Glutamatergic neuron (in vitro differentiated cells): ENCODE measurements at places on chromosomes 6 and 20. TPM values are rescaled to one million over a fixed set of nuclear protein-coding genes. Genes with fewer than 3 reads are reported as not detected.
A peak's percentile ranks its signal among the peaks of the same experiment; 100 is the strongest.

IL20RA gene
- not detected for total RNA-seq

SRPK1 gene
- total RNA-seq = 89.8 TPM

ABCF1 gene
- 62.7 TPM for total RNA-seq

SFT2D1 gene
- total RNA-seq = 23.5 TPM

DACT2 gene
- total RNA-seq = 0.22 TPM

DNA sequence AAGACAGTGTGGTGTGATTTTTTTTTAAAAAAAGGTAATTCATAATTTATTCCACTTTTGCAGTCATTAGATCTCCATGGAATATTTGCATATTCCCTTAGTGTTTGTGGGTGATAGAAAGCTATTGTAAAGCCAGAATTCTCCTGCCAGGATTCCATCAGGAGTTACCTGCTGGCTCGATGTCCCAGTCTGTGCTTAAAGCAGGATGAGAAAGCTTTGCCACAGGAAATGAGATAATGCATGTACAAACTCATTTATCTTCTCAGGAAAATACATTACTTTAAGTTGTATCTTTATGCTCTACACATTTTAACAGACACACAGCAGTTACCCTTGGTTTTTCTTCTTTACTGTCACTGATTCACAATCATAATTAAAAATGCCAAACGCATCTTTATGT lies 553.0 kb downstream of the CD109 start:
- H3K4me1 ChIP-seq = no peaks in the 10 kb centered on the region
- no peak overlapping the region for H3K4me3 ChIP-seq
- no peaks in the 10 kb centered on the region for H3K27me3 ChIP-seq
- no peak overlapping the region for H3K27ac ChIP-seq
- DNase-seq = no peak
- H3K36me3 ChIP-seq = no peaks in the 10 kb centered on the region

DNA sequence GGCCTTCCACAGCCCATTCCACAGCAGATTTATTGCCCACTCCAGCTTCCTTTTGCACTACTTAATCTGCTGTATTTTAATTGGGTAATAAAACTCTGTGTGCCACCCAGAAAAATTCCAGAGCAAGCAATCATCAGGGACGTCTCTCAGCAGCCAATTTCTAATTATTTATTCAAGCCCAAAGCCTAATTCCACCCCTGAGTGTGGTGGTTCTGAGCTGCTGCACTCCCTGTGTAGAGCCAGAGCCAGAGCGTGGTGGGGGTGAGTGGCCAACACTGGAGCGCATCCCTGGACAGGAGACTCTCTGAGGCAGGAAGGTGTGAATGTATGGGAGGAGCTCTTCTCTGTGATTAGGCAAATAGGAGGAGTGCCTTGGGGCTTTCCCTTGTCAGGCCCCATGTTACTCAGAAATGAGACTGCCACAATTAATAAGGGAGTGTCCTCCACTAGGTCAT lies 66.1 kb downstream of the CD24 start:
- no peaks in the 10 kb centered on the region for H3K4me1 ChIP-seq
- peaks cover 8% of the 10 kb centered on the region for H3K27me3 ChIP-seq
- no peak overlapping the region for H3K27ac ChIP-seq
- DNase-seq = no peak

- peaks cover 12% of the 10 kb centered on the region for H3K36me3 ChIP-seq
- no peak overlapping the region for H3K4me3 ChIP-seq
- DNase-seq = no peak
These were observed 56.9 kb downstream of the IRF4 start for GRCh38 chr6:448296-449056.

GRCh38 chr6:105215506-105215905 lies 35.7 kb upstream of the POPDC3 start:
- no peaks in the 10 kb centered on the region for H3K36me3 ChIP-seq
- H3K27ac ChIP-seq = peak overlapping the region; percentile 72
- peaks cover 8% of the 10 kb centered on the region for H3K4me1 ChIP-seq
- no peak for DNase-seq
- H3K4me3 ChIP-seq = no peak overlapping the region
- no peaks in the 10 kb centered on the region for H3K27me3 ChIP-seq

GRCh38 chr6:133906050-133906449 lies 17.1 kb downstream of the TCF21 start:
- H3K27ac ChIP-seq = no peak overlapping the region
- H3K36me3 ChIP-seq = peaks cover 5% of the 10 kb centered on the region
- H3K4me3 ChIP-seq = no peak overlapping the region
- H3K4me1 ChIP-seq = no peaks in the 10 kb centered on the region
- H3K27me3 ChIP-seq = no peaks in the 10 kb centered on the region

DNA sequence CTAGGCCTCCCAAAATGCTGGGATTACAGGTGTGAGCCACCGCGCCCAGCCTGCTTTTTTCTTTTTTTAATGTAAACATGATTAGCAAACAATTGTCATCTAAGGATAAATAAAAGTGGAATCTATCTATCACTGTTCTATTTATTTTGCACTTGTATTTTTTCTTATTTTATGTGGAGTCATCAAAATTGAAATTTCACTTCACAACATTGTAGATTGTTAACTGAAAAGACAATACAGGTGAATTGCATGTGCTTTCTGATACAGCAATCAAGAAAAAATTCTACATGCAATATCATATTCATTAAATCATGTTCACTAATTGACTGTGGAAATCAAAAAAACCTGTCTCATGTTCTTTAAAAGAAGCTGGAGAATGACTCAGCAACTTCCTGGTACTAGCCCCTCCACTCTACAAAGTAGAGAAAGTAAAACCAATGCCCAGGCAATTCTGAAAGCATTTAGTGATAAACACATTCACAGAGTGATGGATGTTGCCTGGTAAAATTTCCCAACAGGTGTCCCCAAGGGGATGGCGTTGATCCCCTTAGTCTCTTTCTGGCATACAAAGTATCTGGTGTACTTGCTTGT lies 10.7 kb upstream of the RFX6 start:
- no peak overlapping the region for H3K27ac ChIP-seq
- H3K27me3 ChIP-seq = no peaks in the 10 kb centered on the region
- DNase-seq = no peak
- no peaks in the 10 kb centered on the region for H3K4me1 ChIP-seq

DNA sequence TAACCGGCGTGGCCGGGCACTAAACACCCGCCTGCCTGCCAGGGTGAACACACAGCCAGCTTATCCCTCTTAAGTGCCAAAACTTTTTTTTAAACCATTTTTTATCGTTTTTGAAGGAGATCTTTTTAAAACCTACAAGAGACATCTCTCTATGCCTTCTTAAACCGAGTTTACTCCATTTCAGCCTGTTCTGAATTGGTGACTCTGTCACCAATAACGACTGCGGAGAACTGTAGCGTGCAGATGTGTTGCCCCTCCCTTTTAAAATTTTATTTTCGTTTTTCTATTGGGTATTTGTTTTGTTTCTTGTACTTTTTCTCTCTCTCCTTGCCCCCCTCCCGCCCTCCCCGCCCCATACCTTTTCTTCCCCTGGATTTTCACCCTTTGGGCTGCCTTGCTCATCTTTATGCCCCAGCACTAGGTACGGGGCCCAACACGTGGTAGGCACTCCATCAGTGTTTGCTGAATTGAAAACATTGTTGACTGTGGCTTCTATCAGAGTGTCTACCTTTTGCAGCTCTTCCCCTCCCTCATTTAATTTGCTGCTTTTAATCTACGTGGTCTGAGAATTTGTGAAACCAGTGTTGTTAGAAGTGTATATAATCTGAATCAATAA lies 1.5 kb downstream of the ZCCHC3 start:
- peak overlapping the region; percentile 100 for H3K4me3 ChIP-seq
- peaks cover 10% of the 10 kb centered on the region for H3K36me3 ChIP-seq
- no peak for DNase-seq
- peaks cover 15% of the 10 kb centered on the region for H3K27me3 ChIP-seq
- H3K4me1 ChIP-seq = peaks cover 30% of the 10 kb centered on the region

DNA sequence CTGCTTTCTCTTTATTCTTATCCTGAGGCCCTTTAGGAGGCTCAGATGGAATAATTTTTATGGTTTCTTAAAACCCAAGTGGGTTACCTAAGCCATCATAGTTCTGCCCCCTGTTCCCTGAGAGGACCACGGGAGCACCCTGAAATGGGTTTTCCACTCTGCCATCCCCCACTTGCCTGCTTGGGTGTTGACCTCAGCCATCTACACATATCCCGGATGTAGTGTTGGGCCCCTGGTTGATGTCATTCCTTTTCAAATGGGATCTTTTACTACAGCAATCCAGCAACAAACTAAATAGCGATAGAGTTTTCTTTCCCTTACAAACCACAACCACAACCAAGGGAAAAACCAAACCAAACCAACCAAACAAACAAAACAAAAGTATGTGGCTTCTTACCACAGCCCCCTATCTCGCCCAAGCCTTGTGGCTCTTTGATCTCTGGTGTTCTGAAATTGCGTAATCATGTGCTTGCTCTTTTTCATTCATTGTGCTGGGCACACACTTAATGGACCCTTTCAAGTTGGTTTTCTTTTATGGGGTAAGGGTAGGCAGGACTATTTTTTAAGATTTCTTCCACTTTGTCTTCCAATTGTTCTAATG lies 154.9 kb downstream of the ESR1 start:
- peaks cover 4% of the 10 kb centered on the region for H3K36me3 ChIP-seq
- H3K4me3 ChIP-seq = no peak overlapping the region
- no peaks in the 10 kb centered on the region for H3K4me1 ChIP-seq
- H3K27ac ChIP-seq = no peak overlapping the region
- DNase-seq = no peak

GRCh38 chr20:4763723-4764510 lies 42.2 kb downstream of the PRND start:
- no peak overlapping the region for H3K4me3 ChIP-seq
- H3K27me3 ChIP-seq = peaks cover 3% of the 10 kb centered on the region
- H3K4me1 ChIP-seq = peaks cover 4% of the 10 kb centered on the region
- no peak for DNase-seq
- no peaks in the 10 kb centered on the region for H3K36me3 ChIP-seq
- H3K27ac ChIP-seq = no peak overlapping the region

DNA sequence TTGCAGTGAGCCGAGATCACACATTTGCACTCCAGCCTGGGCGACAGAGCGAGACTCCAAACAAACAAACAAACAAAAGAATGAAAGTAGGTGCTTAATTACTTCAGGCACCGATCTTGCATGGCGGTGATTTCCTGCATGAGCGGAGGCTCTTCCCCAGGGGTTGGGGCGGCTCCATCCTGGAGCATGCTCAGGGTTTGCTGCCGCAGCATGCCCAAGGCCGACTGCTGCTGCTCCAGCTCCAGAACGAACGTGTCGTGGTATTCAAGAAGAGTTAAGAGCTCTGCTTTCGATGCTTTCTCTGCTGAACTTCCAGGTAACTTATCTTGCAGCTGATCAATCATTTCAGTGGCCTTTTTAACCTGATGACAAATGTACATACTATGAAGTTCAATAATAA lies 313.8 kb downstream of the SYNE1 start:
- no peaks in the 10 kb centered on the region for H3K4me1 ChIP-seq
- H3K4me3 ChIP-seq = no peak overlapping the region
- peaks cover 2% of the 10 kb centered on the region for H3K27me3 ChIP-seq
- DNase-seq = no peak
- no peak overlapping the region for H3K27ac ChIP-seq

GRCh38 chr20:34615477-34615876 lies 57.0 kb downstream of the MAP1LC3A start:
- no peaks in the 10 kb centered on the region for H3K36me3 ChIP-seq
- H3K27me3 ChIP-seq = no peaks in the 10 kb centered on the region
- no peak for DNase-seq
- no peaks in the 10 kb centered on the region for H3K4me1 ChIP-seq
- H3K27ac ChIP-seq = no peak overlapping the region

- H3K27me3 ChIP-seq = no peaks in the 10 kb centered on the region
- no peak for DNase-seq
- H3K36me3 ChIP-seq = no peaks in the 10 kb centered on the region
- H3K27ac ChIP-seq = no peak overlapping the region
These were observed 41.2 kb upstream of the KCNG1 start for GRCh38 chr20:51064137-51064536.

DNA sequence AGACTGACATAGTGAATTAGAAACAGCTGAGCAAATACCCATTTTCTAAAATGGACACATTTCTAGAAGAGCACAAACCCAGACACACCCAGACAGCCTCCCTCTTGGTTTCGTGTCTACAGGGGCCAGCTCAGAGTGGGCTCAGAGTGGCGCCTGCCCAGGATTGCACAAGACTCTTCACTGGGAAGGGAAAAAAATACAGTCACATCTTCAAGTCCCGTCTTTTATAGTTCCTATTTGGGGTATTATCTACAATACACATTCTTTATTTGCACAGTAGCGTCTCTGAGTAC lies 246.1 kb upstream of the AFDN start:
- no peak overlapping the region for H3K27ac ChIP-seq
- no peak overlapping the region for H3K4me3 ChIP-seq
- H3K27me3 ChIP-seq = peaks cover 15% of the 10 kb centered on the region
- peaks cover 13% of the 10 kb centered on the region for H3K36me3 ChIP-seq
- DNase-seq = no peak

DNA sequence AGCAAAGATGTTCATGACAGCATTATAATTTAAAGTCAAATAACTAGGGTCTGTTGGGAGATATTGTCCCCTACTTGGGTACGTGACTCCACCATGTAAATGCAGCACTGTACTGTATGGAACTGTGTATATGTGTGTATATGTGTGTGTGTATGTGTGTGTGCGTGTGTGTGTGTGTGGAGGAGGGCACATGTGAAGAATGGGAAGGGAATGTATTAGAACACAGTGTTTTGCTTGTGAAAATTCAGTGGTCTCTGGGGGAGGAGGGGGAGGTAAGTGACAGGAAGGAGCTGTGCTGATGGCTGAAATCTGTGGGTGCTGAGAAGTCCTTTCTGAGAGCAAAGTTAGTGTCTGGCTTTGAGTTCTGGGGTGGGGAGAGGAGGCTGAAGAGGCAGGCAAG lies 23.9 kb upstream of the VEGFA start:
- no peaks in the 10 kb centered on the region for H3K36me3 ChIP-seq
- DNase-seq = no peak
- peaks cover 9% of the 10 kb centered on the region for H3K4me1 ChIP-seq
- H3K27me3 ChIP-seq = peaks cover 3% of the 10 kb centered on the region
- no peak overlapping the region for H3K4me3 ChIP-seq
- no peak overlapping the region for H3K27ac ChIP-seq

DNA sequence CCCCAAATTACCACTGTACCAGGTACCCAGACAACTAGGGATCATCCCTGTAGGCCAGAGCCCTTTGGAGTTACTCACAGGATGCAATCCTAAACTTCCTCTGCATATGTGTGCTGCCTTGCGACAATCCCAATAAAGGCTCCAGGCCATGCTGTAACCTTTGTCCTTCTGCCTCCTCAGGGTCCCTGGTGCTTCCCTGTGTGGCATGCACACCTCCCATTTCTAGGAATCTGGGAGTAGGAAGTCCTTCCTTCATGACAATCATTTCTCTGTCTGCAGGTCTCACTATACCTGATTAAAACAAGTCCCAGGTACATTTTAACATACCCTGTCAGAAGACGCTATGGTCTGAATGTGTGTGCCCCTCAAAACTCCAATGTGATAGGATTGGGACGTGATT lies 37.0 kb upstream of the MCUR1 start:
- H3K27ac ChIP-seq = no peak overlapping the region
- DNase-seq = no peak
- H3K27me3 ChIP-seq = no peaks in the 10 kb centered on the region
- no peaks in the 10 kb centered on the region for H3K4me1 ChIP-seq
- H3K36me3 ChIP-seq = peaks cover 5% of the 10 kb centered on the region
